G401 (cell line): ENCODE measurements at places on chromosomes 5 and 9. TPM values are rescaled to one million over a fixed set of nuclear protein-coding genes. Genes with fewer than 3 reads are reported as not detected.

DNA sequence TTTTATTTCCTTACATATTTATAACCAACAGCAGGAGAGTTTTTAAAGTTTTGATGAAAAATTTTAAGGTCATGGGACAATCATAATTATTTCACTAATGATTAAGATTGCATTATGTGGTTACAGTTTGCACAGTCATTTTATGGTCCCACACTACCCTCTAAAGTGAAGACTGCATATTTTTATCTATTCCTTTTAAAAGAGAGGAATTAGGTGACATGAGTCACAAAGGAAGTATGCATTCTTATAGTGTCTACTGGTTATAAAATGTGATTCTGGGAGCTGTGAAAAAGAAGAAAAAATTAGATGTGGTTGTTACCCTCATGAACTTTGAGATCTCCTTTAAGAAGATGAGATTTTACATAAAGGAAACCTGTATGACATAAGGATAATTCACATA lies 87.9 kb upstream of the GRIA1 start:
- DNase-seq, result no peak

- no peak for DNase-seq
Observed at GRCh38 chr5:34002629-34003328, 5.1 kb downstream of the AMACR start.

- DNase-seq, result no peak
Observed at GRCh38 chr5:159519365-159519764, 189.1 kb upstream of the IL12B start.

- DNase-seq, result no peak
Observed at GRCh38 chr5:16857635-16858034, 78.5 kb downstream of the MYO10 start.

DNA sequence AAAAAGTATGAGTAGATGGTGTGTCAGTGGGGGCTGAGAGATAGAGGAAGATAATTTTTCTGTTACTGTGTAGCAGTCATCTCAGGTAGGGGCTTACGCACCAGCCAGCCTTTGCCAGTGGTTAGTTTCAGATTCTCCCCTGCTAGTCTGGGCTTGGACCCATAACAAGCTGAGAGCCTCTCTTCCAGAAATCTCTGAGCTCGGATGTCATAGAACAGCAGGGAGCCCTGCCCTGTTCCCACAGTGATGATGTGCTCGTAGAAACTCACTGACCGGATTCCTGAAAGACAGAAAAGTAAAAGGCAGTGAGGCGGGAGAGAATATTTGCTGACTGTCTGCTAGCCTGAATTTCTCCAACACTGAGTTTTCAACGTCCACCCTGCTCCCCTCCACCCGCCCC lies 37.2 kb downstream of the DCAF12 start:
- peak; percentile 20 for DNase-seq

GRCh38 chr5:143297756-143298155 lies 105.7 kb downstream of the NR3C1 start:
- no peak for DNase-seq

DNA sequence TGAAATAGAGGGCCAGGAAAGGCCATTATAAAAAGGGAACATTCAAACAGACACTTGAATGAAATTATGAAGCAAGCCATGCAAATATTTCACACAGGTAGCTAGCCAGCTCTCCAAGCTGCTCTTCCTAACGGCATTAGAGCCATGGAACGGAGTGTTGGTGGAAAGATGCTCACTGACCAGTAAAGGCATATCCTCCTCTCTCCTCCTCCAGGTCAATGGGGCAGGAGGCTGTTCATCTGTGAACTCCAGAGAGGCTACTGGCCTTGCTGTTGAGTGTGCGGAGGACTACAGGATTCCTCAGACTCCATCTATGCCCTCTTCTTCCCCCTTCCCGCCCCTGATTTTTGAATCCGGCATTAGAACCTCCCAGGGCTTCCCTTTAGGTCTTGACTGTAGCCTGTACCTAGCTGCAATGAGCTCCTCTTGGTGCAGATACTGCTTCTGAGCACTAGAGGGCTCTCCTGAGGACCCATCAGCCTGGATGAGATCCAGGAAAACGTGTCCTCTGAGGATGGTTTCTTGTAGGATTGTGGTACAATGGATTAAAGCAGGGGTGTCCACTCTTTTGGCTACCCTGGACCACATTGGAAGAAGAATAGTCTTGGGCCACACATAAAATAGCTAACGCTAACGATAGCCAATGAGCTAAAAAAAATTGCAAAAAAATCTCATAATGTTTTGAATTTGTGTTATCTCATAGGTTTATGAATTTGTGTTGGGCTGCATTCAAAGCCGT lies 162.2 kb downstream of the SREK1 start:
- DNase-seq, result peak; percentile 66

DNA sequence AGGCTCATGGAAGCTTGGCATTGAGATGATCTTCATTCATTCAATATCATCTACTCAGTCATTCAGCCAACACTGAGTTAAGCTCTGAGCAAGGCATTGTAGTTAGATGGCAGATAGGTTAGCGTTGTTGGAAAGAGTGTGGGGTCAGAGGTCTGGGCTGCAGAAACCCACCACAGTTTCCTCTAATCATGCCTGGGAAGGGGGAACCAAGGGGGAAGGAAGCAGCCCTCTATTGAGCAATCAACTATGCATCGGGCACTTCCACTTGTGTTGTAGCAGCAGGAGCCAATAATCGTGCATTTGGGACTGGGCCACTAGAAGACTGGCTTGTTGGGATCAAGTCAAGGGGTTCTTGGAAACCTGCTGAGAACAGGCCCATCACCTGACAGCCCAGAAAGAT lies 139.1 kb downstream of the PIP5K1B start:
- DNase-seq, result no peak

- no peak for DNase-seq
Observed at GRCh38 chr9:33480106-33480505, 6.4 kb upstream of the NOL6 start.

- no peak for DNase-seq
Observed at GRCh38 chr5:158463188-158463587, 604.2 kb upstream of the CLINT1 start.

GRCh38 chr5:54908774-54909525 lies 76.4 kb downstream of the ESM1 start:
- no peak for DNase-seq

DNA sequence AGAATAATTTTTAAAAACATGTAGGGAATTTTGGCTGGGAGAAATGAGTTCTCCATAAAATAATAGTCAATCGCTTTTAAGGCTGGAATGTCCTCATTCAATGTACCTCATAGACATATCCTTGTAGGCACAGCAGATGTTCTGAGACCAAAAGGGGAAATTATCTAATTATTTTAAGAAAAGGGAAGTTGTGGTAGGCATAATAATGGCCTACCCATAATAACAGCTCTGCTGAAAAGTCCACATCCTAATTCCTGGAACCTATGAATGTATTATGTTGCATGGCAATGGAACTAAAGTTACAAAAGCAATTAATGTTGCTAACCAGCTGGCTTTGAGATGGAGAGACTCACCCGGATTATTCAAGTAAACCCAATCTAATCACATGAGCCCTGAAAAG lies 216.1 kb downstream of the TRIM36 start:
- no peak for DNase-seq

GRCh38 chr5:34859253-34859652 lies 20.3 kb downstream of the TTC23L start:
- no peak for DNase-seq

- DNase-seq, result no peak
Observed at GRCh38 chr9:91047993-91048607, 246.5 kb downstream of the SYK start.

- no peak for DNase-seq
Observed at GRCh38 chr9:107453479-107453878, 36.1 kb downstream of the KLF4 start.

DNA sequence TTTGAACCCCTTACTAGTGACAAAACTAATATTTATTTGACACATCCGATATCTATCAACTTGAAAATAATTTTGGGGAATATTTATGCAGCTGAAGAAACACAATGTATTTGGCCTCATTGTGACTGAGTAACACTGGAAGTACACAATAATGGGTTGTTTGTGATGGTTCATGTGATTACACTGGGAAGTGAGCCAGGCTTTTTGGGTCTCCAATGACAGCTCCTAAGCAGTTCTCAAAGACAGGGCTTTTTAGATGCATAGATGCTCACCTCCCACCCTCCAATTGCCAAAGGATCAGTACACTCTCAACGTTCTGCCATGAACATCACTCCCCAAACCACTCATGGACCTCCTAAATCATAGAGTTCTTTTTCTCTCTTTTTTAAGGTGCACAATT lies 170.0 kb downstream of the SLC24A2 start:
- no peak for DNase-seq

DNA sequence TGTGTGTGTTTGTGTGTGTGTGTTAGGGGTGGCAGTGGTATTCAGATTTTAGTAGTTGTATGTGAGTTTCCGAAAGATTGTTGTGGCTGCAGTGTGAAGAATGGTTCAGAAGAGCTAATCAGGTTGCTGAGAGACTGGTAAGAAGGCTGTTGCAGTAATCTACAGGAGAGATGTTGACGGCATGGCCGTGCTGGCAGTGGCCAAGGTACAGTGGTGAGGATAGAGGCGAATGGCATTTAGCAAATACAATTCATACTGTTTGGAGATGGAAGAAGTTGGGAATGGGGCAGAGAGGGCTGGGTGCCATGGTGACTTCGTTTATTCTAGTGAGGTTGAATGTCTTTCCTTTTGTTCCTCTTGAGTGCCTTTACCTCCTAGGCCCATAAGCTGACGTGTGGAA lies 77.5 kb upstream of the SPATA31D4 start:
- no peak for DNase-seq

GRCh38 chr9:106596984-106597383 lies 266.0 kb upstream of the ZNF462 start:
- no peak for DNase-seq

- no peak for DNase-seq
Observed at GRCh38 chr5:60538955-60539866, 160.8 kb downstream of the DEPDC1B start.

DNA sequence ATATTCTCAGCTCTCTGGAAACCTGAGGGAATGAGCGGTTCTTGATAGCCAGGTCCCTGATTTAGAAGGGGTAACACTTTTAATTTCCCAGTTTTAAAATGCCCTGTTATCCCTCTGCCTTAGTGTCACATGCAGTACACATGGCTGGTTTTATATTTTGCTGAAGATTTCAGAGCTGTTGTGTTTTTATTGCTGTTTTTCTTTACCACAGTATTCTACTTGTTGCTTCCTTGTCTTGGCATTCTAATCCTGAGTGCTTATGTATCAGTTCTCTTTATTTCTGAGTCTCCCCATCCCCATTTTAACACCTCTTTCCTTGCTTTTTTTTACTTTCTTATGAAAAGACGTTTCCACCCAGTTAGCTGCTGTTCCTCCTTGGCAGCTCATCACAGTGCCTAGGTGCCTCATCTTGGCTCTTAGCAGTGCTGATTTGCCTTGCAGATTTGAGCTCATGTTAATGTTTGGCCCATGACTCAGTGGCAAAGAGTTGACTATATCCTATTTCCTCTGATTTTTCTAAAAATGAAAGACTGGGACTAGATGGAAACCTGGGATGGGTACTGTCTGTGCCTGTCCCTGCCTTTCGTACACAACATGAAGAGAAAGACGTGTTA lies 3.7 kb downstream of the MTRR start:
- no peak for DNase-seq

DNA sequence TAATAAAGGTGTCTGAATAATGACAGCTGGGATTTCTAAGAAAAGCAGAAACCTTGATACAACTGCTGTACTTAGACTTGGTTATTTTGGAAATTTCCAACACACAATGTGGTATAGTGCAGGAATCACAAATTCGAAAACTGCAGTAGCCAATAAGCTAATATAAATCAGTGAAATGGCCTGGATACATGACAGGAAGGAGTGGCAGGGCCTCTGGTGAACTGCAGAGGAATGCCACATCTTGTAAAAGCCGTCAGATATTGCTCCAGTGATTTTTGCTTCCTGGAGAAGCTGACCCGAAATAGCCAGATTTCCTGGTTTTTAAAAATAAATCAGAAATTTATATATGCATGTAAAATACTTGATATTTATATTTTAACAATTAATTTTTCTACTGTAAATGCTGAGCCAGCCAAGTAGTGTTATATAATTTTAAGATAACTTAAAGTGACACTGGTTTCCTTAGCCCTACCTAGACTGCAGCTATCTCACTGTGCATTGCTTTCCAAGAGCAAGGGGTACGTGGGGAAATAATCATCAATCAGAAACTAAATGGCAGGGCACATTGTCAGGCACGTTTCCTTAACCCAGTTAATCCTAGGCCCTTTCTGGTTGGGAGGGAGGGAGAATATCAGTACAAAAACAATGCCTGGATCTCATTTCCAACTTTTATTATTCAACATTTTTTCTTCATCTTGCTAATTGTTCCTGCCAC lies 182.4 kb downstream of the RASEF start:
- DNase-seq, result no peak

DNA sequence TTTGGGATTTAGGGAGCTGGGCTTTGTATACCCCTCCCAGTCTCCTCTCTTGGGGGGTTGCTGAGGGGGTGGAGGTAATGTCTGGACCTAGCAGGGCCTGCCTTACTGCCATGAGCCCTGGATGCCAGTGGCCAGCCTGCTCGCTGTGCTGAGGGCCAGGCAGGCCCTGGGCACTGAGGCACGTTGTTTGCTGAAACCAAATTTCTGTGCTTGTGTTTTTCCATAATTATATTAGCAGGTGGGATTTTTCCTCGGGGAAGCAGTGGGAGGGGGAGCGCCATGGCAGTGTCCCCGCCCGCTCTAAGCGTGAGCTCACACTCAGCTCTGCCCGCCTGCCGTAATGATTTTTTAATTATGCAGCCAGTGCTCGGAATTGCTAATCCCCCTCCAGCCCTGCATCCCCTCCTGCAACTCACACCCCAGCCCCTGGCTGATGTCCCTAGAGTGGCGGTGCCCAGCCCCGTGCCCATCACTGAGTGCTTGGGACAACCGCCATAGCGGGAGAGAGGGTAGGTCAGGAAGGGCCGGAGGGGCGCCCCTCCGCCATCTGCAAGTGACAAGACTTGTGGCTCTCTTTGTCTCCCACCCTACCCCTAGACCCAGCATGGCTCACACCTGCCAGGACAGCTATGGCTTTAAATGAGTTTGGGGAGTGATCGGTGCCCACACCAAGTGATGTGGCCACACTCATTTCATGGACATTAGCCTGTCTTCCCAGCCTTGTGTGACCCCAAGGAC lies 20.9 kb downstream of the CXXC5 start:
- peak; percentile 69 for DNase-seq

DNA sequence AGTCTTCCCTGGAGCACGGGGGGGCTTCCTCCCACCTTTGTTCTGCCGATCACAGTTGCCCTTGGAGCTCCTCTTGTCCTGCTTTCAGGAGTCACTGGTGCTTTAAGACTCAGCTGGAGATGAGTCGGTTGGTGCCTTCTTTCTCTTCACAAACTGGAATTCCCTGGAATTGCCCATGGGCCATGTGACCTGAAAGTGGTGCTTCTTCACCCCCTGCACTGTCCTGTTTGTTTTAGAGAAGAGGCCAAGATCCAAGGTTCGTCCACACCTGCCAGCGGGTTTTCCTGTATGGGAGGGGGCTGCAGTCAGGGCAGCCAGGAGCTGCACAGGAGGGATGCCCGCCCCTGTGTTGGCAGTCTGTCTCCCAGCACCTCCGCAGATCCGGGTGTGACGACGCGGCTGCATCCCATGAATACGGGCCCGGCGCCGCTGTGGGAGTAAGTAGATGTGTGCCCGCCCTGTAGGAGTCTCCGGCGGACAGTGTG lies 9.5 kb upstream of the MRPS2 start:
- no peak for DNase-seq

TAF7 gene
- 131 and 164 TPM in 2 replicates for total RNA-seq

SLC34A1 gene
- not detected in 2 replicates for total RNA-seq

FOXD4L3 gene
- not detected in 2 replicates for total RNA-seq

ADRA1B gene
- total RNA-seq, result 41.4 and 46.5 TPM in 2 replicates

RPL12 gene
- 1,861 and 2,468 TPM in 2 replicates for total RNA-seq

RABL6 gene
- 199 and 222 TPM in 2 replicates for total RNA-seq

COL15A1 gene
- not detected in 2 replicates for total RNA-seq

SLC36A3 gene
- not detected in 2 replicates for total RNA-seq

GRM6 gene
- not detected in 2 replicates for total RNA-seq

CTSL gene
- total RNA-seq, result 38.6 and 52.7 TPM in 2 replicates

GPR107 gene
- 8.6 and 9.7 TPM in 2 replicates for total RNA-seq
